ENCODE measurements at places on chromosomes 1 and 21.

- DNase-seq = no peak
Measured at GRCh38 chr1:28173980-28174297, 2.6 kb downstream of the PTAFR start.

GRCh38 chr21:21003701-21004100 is 5.5 kb downstream of the NCAM2 start:
- DNase-seq = no peak

GRCh38 chr1:79441238-79441637 is 434.7 kb upstream of the ADGRL4 start:
- DNase-seq = no peak

GRCh38 chr1:63662841-63663240 is 69.6 kb downstream of the PGM1 start:
- no peak for DNase-seq

DNA sequence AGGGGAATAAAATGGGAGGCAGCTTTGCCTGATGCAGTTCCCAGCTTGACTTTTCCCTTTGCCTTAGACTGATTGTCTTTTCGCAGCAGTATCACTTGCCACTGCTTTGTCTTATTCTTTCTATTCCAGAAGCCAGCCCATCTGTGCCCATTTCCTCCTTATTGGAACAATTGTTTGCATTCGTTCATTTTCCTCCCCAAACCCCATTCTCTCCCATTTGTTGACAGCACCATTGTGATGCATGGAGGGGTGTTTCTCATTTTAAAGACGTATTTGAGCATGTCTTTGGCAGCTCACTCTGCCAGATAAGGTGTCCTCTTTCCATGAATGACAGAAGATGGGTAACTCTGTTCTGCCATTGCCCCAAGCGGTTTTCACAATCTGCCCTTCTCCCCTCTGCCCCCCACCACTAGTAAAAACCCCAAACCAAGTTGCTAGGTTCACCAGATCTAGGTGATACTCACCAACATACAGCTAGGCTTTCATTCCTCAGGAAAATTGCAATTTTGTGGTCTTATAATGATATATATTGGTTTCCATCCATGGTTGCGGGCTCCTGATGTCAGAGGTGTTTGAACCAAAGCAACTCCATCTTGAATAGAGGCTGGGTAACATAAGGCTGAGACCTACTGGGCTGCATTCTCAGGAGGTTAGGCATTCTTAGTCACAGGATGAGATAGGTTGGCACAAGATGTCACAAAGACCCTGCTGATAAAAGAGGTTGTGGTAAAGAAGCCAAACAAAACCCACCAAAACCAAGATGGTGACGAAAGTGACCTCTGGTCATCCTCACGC is 30.8 kb downstream of the SERBP1 start:
- DNase-seq = no peak

DNA sequence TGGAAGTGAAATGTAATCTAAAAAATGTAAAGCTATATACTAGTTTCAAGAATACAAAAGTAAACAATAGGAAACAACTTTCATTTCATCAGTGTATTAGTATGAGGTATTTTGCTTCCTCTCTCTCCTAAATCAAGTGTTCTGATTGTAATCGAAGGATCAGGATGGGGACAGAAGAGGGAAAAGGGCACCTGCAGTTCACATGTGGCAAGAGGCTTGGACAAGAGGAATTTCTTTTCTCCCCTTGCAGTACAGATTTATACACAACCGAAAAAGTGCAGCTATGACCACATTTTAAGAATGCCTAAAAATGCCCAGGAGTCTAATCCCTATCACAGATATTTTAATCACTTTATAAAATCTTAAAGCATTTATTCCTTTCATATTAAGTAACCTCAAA is 63.7 kb downstream of the NRIP1 start:
- DNase-seq = no peak

DNA sequence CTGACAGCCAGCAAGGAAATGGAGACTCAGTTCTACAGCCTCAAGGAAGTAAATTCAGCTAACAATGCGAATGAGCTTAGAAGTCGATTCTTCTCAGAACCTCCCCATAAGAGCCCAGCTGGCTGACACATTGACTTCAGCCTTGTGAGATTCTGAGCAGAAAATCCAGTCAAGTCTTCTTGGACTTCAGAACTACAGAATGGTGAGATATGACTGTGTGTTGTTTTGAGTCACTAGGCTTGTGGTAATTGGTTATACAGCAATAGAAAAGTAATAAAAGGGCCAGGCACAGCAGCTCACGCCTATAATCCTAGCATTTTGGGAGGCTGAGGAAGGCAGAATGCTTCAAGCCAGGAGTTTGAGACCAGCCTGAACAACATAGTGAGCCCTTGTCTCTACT is 161.8 kb upstream of the IVNS1ABP start:
- DNase-seq = peak; percentile 11

GRCh38 chr1:116104667-116105066 is 6.5 kb upstream of the MAB21L3 start:
- no peak for DNase-seq

DNA sequence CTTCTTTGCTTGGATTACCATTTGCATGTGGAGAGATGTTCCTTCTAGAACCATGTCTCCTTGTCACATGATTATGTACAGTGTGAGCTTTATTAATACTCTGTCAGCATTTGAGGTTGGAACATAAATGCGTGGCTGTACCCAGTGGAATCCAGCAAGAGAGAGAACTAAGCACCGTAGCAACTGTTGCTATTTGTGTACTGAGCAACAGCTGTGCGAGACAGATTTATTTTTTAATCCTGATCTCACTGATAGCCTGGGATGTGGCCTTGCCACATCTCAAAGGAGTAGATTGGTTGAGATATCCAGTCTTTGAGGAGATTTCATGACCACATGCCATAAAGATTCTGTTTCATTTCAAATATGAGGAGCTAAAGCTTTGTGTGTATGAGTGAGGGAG is 43.4 kb downstream of the KIF1B start:
- no peak for DNase-seq

GRCh38 chr1:231216498-231216897 is 24.5 kb upstream of the GNPAT start:
- DNase-seq = no peak

DNA sequence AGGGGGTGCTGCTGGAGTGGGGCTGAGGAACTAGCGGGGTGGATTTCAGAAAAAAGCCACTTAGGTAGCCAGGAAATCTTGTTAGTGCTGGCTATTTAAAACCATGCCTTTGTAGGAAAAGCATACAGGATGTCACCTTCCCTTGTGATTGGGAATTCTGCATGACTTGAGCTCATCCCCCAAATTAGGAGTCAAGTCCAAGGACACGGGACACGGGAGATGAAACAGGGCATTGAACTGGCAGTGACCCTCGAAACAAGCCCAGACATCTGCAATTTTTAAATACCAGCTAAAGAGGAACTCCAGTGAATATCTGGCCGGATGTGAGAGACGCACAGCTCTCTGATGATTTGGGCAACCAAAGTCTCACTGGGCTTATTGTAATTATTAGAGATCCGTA is 32.8 kb downstream of the C2CD2 start:
- DNase-seq = no peak

DNA sequence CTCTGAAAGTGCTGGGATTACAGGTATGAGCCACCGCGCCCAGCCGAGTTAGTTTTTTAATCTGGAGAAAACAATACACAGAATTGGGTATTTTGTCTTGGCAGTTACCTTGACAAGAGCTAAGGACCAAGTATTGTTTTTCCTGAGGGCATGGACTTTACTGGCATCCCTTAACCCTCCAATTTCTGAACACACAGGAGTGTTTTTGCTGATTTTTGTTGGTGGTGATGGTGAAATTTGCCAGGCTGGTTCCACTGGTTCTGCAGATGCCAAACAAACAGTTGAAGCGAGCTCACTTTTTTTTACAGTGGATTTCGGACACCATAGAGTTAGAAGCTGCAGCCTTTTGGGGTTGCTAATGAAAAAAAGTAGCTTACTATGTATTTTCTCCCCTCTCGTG is 37.2 kb upstream of the SH3D21 start:
- DNase-seq = no peak

DNA sequence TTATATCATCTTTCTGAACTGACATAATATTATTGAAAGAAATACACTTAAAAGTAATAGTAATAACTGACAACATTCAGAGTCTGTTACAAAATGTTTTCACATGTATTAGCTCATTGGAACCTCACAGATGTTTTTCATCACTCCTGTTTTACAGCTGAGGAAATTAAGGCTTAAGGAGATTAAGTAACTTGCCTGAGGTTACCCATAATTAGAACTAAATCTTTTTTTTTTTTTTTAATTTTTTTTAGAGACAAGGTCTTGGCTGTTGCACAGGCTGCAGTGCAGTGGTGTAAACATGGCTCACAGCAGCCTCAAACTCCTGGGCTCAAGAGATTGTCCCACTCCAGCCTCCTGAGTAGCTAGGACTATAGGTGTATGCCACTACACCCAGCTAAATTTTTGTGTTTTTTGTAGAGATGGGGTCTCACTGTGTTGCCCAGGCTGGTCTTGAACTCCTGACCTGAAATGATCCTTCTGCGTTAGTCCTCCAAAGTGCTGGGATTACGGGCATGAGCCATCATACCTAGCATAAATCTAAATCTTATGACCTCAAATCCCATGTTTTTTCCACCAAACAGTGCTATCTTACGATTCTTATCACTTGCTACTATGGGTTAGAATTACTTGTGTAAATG is 64.7 kb upstream of the MACF1 start:
- no peak for DNase-seq

- peak; percentile 57 for DNase-seq
Measured at GRCh38 chr1:6347641-6348487, 45.7 kb downstream of the ACOT7 start.

- DNase-seq = no peak
Measured at GRCh38 chr1:161013131-161013487, 7.8 kb downstream of the F11R start.

DNA sequence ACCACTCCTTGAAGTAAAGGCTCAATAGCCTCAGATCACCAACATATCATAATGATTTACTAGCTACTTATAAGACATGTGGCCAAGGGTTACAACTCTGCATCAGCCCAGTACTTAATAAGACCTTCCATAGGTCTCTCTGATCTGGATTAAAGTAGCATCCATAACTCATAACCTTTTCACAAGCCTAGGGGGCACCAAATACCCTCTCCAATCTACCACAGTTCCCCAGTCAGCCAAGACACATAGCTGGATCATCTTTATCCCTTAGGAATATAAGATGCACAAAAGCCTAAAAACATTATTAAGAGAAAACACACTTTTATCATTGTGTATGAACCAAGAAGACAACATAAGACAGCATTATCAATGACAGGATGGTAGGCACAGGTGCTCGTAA is 22.1 kb downstream of the SSX2IP start:
- DNase-seq = no peak

GRCh38 chr1:55937840-55938375 is 641.5 kb downstream of the PLPP3 start:
- no peak for DNase-seq

DNA sequence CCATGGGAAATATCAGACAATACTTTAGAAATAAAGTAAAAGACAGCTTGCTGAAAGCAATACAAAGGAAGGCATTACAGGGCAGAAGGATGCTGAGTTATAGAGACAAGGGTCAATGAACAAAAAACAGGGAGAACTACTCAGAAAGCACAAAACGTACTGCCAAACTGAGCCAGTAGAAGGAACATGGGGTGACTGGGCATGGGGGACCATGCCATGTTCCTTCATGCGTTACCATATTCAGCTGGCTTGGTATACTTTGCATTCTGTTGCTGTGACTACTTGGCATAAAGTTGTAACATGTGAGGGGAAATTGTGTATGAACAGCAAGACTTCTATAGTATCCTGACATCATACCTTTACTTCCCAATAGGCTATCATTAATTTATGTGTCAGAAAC is 358.6 kb upstream of the LYPLAL1 start:
- DNase-seq = no peak

DNA sequence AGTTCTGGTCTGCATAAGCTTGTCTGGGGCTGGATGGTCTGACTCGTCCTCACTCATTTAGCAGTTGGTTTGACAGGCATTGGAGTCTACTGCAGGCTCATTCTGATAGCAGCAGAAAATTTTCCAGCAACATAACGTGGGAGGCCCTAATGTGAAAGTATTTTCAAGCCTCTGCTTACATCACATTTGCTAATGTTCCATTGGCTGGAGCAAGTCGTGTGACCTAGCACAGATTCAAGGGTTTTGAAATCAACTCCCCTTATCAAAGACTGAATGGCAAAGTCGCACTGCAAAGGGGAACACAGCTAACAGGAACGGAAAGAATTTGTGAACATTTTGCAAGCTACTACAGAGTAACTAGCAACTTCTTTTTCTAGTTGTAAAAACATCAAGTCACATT is 2.3 kb upstream of the USH2A start:
- DNase-seq = no peak

DNA sequence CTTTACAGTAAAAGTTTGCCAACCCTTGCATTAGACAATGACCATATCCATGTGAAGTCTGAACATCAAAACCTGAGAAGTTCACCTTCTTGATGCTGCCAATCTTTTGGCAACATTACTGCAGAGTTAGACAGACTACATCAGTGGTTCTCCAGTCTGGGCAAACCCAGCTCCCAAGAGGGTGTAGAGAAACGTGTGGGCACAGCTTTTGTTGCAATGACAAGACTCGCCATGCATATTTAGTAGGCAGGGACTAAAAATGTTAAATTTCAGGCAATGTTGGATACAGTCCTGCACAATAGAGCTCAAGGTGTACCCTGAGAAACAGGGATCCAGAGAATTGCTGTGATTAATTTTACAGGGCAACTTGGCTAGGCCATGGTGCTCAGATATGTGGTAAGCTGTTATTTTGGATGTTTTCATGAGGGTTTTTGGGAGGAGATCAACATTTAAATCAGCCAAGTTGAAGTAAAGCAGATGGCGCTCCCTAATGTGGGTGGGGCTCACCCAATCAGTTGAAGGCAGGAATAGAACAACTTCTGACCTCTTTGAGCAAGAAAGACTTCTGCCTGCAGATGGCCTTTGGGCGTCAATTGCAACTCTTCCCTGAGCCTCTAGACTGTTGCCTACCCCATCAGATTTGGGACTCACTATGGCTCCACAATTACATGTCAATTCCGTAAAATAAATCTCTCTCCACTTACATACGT is 37.6 kb upstream of the CLDN14 start:
- no peak for DNase-seq

- DNase-seq = no peak
Measured at GRCh38 chr1:4425892-4426291, 228.5 kb upstream of the AJAP1 start.

- no peak for DNase-seq
Measured at GRCh38 chr21:26679284-26679683, 106.2 kb upstream of the CYYR1 start.

GRCh38 chr1:40153073-40153770 is 8.0 kb upstream of the RLF start:
- no peak for DNase-seq

- peak; percentile 50 for DNase-seq
Measured at GRCh38 chr1:89608984-89609725, 23.8 kb upstream of the LRRC8C start.

DNA sequence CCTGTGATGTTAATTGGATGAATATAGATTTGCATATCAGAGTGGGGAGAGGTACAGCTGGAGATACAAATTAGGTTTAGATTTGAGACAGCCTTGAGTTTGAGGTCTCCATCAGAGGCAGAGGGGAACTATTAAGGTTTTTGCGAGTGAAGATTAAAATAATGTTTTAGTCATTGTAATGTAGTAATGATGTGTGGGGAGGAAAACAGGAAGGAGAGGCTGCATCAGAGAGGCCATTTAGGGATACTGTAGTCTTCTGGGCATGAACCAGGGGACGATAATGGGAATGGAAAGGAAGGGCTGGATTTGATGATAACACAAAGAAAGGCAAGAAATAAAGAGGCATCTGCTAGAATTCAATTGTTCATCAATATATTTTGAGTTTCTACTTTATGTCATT is 9.5 kb downstream of the CD84 start:
- no peak for DNase-seq

- DNase-seq = no peak
Measured at GRCh38 chr1:177360791-177361190, 190.0 kb downstream of the BRINP2 start.

GRCh38 chr1:57724535-57724934 is 300.7 kb upstream of the DAB1 start:
- DNase-seq = no peak
